Substantia nigra (tissue), 51 donors: ENCODE measurements at places on chromosomes 6 and 20.

GRCh38 chr20:8287340-8287739 lies 155.3 kb downstream of the PLCB1 start:
- DNase-seq, result no peak

DNA sequence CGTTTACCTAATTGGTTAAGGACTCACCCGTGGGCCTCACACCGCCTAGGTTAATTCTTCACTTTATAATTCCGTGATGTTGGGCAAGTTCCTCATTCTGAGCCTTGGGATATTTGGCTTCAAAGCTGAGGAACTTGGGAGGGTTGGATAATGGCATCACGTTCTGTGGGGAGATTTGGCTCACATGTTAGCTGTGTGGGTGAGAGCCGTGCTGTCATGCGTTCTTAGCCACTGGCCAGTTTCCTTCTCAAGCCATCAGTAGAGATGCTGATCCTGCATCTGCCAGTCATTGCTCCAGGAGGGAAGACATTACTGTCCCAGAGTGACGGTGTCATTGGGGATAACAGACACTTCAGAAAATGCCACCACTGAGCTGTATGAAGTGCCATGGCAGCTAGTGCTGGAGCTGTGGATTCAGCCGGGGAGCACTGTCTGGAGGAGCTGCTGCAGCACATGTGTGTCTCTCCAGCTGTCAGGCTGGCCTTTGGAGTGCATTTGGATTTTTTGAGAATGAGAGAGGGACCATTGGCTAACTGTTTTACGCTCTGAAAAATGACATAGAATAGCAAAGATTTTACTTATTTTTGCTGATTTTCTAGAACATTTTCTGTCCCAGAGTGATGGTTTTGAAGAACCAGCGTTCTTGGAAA lies 16.5 kb downstream of the IGF2R start:
- DNase-seq, result no peak

DNA sequence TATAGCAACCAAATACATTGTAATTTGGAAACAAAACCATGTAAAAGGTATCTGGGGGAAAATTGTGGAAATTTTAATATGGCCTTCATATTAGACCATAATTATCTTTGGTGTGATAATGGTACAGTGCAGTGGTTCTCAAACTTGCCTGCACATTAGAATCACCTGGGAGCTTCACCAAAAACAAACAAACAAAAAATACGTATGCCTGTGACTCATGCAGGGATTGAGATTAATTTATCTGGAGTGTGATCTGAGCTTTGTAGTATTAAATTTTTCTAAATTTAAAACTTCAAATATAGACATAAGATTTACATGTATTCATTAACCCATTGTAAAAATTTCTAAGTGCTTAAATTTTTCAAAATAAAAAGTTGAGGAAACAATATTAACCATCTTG lies 31.5 kb downstream of the ARHGAP18 start:
- DNase-seq, result no peak

DNA sequence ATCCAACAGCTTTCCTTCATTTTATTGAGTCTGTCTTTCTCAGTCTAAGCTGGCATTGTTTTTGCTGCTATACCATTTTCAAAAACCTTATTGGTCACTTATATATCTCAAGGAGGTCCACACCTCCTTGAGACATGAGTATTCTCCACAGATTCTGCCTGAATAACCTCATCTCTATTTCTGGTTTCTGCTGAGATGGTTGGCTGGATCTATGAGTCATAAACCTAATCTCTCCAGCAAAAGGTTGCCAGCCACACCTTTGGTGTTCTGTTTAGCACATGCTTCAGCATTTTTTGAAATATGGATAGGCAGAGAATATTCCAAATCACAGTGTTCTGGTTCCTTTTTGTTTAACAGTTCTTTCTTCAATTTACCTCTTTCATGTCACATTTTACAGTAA lies 40.8 kb upstream of the TMEM244 start:
- no peak for DNase-seq

GRCh38 chr6:103002282-103002681 lies 1608.8 kb downstream of the GRIK2 start:
- DNase-seq, result no peak

DNA sequence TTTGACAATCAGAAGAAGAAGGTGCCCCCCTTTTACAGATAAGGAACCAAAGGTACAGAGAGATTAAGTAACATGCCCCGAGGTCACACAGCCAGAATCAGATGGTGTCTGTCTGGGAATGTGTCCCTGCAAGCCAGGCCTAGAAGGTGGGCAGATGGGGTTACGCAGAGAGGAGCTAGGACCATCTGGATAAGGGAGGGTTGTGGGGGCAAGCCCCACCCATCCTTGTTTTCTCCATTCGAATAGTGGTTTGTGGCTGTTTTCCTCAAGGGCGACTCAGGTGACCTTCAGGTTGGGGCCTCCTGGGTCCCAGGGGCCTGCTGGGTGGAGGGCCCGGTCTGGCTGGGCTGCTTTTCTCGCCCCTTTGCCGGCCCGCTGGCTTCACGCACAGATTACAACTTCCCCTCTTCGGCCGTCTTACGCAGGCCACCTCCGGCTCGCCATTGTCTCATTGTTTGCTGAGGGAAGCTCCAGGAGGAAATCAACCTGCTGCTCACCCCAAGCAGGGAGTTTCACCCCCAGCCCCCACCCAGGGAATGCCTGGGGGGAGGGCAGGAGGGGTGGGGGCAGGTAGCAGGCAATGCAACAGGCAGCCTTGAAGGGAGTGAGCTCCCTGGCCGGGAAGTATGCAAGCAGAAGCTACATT lies 30.8 kb upstream of the CSNK2A1 start:
- no peak for DNase-seq

DNA sequence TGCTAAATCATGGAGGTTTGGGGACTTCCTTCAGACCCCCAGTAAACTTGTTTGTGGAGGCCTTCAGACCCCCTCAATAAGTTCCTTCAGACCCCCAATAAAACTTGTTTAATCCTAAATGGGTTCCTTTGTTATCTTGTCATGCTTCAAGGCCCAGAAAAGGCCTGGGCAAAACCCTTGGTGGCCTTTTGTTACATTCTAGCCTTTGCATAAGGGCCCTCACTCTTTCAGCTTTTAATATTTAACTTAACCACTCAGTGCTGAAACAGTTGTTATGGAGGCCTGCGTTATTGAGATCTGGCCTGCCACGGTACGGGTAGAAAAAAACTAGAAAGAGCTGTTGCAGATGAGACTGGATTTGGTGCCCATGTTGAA lies 4.3 kb upstream of the DYNLRB1 start:
- DNase-seq, result no peak

GRCh38 chr6:160513836-160514235 lies 150.2 kb downstream of the LPA start:
- DNase-seq, result no peak

- peak; percentile 3 for DNase-seq
Measured at GRCh38 chr6:107318100-107318736, 141.1 kb downstream of the PDSS2 start.

GRCh38 chr6:4908062-4908461 lies 95.8 kb downstream of the RPP40 start:
- no peak for DNase-seq

- DNase-seq, result no peak
Measured at GRCh38 chr6:2942914-2943563, 28.3 kb downstream of the SERPINB6 start.

DNA sequence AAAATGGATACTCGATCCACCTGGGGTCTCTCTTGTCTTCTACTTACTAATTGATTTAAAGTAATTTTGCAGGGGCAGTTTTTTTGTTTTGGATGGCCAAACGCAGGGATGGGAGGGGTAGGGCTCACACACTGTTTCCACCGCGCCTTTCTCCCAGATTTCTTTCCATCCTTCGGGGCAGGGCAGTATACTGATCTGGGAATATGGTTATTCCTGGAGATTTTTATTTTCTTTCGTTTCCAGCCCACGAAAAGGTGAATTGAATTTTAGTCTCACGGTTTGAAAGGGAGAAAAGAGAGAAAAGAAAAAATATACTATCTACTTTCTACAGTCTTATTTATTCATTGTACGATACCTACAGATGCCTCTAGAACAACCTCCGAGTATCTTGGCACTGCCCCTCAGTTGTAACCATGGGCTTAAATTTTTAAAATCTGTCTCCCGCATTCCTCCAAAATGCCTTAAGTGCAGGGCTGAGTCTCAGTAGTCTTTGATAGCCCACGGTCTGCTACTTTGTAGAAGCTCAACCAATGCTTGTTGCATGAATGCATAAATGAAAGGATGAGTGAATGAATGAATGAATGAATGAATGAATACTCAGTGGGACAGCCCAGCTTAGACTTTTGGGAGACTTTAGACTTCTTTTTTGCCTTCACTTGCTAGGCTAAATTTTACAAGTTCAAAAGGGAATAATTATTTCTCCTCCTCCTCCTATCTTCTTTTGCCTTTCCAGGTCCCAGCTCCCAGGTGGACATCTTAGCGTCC lies 18.1 kb upstream of the TRIM27 start:
- no peak for DNase-seq

DNA sequence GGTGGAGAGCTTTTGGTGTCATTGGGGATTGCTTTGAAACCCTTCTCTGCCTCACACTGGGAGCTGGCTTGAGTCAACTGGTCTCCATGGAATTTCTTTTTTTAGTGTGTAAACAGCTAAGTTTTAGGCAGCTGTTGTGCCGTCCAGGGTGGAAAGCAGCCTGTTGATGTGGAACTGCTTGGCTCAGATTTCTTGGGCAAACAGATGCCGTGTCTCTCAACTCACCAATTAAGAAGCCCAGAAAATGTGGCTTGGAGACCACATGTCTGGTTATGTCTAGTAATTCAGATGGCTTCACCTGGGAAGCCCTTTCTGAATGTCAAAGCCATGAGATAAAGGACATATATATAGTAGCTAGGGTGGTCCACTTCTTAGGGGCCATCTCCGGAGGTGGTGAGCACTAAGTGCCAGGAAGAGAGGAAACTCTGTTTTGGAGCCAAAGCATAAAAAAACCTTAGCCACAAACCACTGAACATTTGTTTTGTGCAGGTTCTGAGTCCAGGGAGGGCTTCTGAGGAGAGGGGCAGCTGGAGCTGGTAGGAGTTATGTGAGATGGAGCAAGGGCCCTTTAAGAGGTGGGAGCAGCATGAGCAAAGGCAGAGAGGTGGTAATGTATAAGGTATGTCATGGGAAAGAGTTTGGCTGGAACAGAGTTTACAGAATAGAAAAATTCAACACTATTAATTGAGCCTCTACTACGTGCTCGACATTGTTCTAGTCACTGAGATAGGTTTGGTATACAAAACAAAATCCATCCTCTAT lies 31.2 kb downstream of the SRSF3 start:
- DNase-seq, result no peak

DNA sequence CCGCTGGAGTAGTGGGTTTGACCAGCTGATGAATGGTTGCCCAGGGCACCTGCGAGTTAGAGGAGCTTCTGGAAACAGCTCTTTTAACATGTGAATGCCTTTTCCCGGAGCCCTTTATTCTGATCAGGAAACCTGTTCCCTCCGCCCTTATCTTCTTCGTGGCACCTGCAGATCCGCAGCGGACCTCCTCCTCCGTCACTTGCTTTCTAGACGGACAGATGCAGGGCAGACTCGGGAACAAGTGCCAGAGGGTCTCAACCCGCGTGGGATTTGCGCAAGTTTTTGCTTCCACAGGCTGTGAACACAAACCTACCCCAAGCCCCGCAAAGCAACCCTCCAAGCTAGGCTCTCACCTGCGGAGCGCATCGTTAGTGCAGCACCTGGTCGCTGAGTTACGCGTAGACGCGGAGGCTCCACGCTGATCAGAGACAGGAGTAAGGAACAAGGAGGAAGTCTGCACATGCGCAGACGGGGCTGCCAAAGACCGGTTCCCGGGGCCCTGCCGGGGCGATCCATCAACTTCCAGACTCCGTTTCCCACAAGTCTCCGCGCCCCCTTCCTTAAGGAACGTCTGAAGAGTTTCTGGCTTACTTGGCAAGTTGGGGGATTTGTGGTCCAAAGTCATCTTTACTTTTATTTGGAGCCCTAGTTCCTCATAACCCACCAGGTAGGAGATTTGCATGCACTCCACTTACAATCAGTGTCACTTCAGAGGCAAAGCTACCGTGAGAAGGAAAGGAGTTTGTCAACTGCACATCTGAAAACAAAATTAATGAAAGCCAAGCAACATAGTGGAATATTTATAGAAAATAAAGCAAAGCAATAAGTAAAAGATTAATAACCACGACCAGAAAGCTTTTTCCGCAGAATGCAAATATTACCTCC lies 52.7 kb upstream of the ELMO2 start:
- no peak for DNase-seq

DNA sequence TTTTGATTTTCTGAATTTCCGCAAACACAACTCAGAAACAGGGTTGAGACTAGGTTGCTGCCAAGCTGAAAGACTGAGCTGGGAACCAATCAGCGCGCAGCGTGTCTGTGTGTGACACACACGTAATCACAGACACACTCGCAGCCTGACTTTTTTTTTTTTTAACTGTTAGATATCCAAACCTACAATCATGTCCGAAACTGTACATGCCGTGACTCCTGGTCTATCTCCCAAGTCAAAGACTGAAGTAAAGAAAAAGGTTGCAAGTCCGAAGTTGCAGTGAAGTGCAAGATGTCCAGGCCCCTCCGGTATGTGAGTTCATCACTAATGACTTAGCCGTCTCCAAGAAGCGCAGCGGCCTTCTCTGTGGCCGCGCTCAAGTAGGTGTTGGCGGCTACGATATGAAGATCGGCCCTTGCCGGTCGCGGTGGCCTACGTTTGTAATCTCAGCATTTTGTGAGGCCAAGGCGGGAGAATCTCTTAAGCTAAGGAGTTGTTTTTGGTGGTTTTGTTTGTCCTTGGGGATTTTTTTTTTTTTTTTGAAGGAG lies 108.2 kb downstream of the HFE start:
- DNase-seq, result peak; percentile 89

- DNase-seq, result no peak
Measured at GRCh38 chr6:26309731-26310142, 55.3 kb upstream of the BTN3A2 start.

GRCh38 chr6:14735956-14736486 lies 509.8 kb upstream of the JARID2 start:
- DNase-seq, result no peak

GRCh38 chr6:142694054-142694453 lies 250.9 kb downstream of the HIVEP2 start:
- no peak for DNase-seq

DNA sequence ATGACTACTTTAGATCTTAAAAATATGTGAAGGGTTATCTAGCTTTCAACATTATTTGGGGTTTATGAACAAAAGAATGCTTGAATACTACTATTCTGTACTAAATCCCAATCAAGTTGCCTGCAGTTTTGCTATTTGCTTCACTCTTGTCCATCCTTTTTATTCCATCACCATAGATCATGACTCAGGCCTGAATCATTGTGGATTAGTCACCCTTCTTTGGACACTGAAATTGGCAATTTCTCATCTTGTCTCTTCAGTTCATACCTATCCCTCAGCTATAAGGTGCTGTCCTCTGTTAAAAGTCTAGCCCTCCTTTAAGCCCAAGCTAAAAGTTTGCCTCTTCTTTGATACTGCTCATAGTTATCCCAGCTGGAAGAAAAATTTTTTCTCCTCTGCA lies 199.1 kb downstream of the CENPW start:
- no peak for DNase-seq

GRCh38 chr20:50607436-50607835 lies 83.9 kb downstream of the RIPOR3 start:
- no peak for DNase-seq

- no peak for DNase-seq
Measured at GRCh38 chr6:102488729-102489128, 1095.2 kb downstream of the GRIK2 start.

GRCh38 chr20:43942667-43943285 lies 28.1 kb downstream of the TOX2 start:
- no peak for DNase-seq
